ENCODE measurements at places on chromosomes 4 and X.

GRCh38 chr4:119841361-119841760 lies 212.8 kb upstream of the PDE5A start:
- no peak for DNase-seq

DNA sequence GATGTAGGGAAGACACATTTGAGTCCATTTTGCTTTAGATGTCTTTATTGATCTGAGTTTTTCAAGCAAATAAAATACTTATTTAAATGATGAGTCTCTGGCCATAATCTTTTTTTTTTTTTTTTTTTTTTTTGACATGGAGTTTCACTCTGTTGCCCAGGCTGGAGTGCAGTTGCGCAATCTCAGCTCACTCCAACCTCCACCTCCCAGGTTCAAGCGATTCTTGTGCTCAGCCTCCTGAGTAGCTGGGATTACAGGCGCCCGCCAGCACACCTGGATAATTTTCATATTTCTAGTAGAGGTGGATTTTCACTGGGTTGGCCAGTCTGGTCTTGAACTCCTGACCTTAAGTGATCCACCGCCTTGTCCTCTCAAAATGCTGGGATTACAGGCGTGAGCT lies 194.5 kb upstream of the MAD2L1 start:
- DNase-seq, result no peak

GRCh38 chrX:9847071-9847470 lies 60.8 kb downstream of the SHROOM2 start:
- no peak for DNase-seq

DNA sequence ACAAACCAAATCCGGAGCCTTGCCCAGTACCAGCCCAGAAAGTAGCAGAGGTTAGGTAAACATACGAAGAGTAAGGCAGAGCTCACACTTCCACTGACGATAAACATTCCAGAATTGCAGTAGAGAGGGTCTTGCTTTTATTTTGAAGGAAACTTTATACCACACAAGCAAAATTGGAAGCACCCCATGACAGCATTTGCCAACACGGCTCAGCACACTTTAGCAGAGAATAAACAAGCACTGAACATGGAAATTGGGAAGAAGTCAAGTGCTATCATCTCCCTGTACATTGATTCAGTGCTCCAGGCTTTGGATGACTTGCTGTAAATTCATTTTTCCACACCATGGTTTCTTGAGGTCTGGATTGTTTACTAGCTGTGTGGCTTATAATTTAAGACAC lies 160.7 kb upstream of the FAM47C start:
- no peak for DNase-seq

DNA sequence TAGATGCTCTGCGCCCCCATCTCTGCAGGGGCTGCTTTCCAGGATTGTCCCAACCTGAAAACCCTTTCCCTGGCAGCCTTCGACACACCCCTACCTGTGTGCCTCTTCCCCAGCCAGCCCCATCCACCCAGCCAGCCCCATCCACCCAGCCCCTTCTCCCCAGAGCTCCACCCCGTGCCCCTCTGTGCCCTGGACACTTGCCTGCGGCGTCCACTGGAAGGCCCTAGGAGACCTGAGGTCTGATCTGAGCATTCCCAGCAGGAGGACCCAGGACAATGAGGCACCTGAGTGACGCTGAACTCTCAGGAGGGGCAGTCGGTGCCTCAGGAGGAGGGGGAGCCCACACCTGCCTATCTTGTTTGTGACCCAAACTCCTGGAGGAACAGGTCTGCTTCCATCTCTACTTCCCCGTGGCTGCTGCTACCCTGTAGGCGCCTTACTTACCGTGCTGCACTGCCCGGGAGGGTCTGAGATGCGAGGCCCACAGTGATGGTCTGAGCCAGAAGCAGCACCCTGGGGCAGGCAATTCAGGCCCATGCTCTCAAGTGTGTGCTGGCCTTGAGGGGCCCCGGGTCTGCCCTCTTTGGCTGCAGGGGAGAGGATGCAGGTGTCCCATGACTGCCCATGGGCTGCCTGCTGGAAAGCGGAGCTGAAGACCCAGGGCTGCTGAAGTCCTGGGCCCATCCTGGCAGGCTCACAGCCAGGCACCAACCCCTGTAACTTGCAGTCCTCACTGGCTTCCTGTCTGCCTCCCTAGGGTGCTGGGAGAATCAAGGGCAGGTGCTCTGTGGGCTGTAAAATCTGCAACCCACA lies 4.9 kb downstream of the LRPAP1 start:
- no peak for DNase-seq

GRCh38 chrX:43718546-43718945 lies 62.4 kb downstream of the MAOA start:
- no peak for DNase-seq

DNA sequence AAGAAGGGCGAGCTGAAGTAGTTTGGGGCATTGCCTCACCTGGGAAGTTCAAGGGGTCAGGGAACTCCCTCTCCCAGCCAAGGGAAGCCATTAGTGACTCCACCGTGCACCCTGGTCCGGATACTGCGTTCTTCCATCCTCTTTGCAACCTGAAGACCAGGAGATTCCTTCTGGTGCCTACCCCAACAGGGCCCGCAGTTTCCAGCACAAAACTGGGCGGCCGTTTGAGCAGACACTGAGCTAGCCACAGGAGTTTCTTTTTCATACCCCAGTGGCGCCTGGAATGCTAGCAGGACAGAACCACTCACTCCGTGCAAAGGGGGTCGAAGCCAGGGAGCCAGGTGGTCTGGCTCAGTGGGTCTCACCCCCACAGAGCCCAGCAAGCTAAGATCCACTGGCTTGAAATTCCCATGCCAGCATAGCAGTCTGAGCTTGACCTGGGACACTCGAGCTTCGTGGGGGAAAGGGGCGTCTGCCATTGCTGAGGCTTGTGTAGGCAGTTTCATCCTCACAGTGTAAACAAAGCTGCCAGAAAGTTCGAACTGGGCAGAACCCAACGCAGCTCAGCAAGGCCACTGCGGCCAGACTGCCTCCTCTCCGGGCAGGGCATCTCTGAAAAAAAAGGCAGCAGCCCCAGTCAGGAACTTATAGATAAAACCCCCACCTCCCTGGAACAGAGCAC lies 1039.4 kb upstream of the IGFBP7 start:
- no peak for DNase-seq

DNA sequence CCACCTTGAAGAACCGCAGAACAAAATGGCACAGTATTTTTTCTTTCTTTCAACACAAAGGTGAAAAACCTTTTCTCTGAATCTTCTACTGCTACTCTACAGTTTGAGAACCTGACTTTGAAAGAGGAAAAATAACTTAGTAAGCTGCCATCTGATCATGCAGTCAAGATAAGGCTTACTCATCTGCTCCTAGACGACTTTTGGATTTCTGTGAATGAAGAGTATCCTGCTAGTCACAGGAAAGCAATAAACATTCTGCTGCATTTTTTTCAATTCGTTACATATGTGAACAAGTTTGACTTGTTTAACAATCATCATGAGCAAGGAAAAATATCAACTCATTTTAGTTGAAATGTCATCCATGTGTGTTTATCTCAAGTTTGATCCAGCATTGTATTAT lies 25.2 kb downstream of the TIGD2 start:
- DNase-seq, result no peak

- DNase-seq, result no peak
Measured at GRCh38 chr4:94011190-94011589, 182.6 kb downstream of the ATOH1 start.

- DNase-seq, result no peak
Measured at GRCh38 chr4:74223801-74224200, 65.9 kb downstream of the MTHFD2L start.

DNA sequence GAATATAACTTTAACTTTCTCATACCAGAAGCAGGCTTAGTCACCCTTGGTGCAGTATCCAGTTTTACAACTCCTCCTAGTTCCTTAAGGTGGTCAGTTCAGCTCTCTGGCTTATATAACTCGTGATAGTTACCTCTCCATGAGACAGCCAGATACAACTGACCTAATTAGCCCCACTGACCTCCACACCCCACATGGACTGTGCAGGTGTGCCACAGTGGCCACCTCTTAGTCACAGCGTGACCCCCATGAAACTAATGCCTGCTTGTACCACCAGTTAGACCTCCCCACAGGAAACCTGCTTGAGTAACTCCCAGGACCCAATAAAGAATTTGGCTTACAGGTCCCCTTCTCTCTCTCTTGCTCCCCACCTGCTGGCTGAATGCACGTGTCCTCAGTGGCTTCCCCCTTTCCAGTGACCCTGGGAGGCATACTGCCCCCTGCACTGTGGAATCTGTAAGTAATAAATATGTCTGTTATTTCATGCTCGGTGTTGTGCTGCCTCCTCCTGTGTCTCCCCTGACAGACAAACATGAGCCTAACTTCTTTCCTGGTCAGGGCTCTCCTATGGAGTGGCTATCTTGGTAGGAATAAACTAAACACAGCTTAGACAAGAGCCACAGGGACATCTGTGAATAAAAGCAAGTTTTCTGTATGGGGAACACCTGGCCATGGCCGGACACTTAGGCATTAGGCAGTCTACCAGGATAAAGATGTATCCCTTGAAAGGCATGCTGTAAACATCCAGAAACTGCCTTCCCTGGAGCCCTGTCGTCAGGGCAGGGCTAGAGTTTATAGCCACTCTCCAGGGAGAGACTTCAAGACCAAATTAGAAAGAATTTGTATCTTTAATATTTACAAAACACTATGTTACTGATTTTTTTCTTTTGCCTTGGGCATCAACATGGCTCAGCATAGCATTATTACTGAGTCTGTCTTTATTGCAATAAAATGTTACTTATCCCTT lies 209.7 kb upstream of the BOD1L1 start:
- no peak for DNase-seq

- no peak for DNase-seq
Measured at GRCh38 chr4:167359711-167360110, 125.4 kb upstream of the SPOCK3 start.

GRCh38 chrX:20974326-20974725 lies 399.9 kb upstream of the CNKSR2 start:
- DNase-seq, result no peak

DNA sequence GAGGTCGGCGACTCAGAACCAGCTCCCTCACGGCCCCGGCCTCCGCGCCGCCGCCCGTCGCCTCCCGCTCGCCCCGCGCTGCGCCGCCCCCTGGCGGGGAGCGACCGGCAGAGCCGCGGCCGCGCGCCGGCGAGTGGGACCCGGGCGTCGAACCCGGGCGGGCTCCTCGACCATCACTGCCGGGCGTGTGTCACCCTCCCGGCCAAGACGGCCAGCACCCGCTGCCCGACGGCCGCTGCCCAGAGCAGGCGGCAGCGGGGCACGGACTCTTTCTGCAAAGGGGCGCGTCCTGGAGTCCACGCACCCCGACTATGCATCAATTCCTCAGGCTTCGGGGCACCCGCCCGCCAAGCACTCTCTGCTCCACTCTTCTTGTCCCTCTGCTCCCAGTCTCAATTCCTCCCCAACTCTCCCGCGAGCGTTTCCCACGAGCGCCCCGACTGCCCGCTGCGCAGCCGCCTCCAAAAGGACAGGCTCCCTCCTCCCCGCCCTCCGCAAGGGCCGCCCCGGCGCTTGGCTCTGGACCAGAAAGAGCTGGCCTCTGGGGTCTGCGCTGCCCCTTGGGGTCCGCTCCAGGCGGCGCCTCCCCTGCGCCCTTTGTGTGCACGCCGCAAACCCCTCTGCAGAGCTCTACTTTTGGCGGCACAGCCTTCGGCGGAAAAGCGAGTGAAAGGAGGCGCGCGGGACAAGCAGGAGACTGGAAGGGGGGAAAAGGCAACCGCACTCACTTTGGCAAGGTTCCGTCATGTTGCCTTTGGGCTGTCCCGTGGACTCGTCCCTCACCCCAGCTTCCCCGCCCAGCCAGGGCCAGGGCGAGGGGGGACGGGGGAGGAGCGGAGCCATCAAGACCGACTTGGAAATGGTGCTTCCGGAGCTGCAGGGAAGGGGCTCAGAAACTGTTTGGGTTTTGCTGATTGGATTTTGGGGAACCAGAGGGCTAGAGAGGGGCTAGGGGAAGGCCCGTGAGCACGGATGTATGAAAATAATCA lies 1.0 kb downstream of the PDE5A start:
- DNase-seq, result peak; percentile 10

- DNase-seq, result no peak
Measured at GRCh38 chr4:61772126-61772525, 572.0 kb downstream of the ADGRL3 start.

- no peak for DNase-seq
Measured at GRCh38 chr4:64774626-64775025, 365.4 kb upstream of the TECRL start.

- no peak for DNase-seq
Measured at GRCh38 chrX:36950495-36951253, 57.5 kb upstream of the FAM47C start.

GRCh38 chrX:154661170-154661569 lies 7.8 kb upstream of the CTAG2 start:
- no peak for DNase-seq

- DNase-seq, result no peak
Measured at GRCh38 chrX:136215559-136215958, 35.6 kb downstream of the MAP7D3 start.

- no peak for DNase-seq
Measured at GRCh38 chrX:53795576-53795975, 109.1 kb upstream of the HUWE1 start.

DNA sequence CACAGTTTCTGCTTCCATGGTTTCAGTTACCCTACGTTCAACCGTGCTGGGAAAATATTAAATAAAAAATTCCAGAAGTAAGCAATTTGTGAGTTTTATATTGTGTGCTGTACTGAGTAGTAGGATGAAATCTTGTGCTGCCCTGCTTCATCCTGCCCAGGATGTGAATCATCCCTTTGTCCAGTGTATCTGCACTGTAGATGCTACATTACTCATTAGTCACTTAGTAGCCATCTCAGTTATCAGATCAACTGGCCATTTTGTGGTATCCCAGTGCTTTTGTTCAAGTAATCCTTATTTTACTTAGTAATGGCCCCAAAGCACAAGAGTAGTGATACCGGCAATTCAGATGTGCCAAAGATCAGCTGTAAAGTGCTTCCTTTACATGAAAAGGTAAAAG lies 97.9 kb downstream of the COX18 start:
- no peak for DNase-seq

DNA sequence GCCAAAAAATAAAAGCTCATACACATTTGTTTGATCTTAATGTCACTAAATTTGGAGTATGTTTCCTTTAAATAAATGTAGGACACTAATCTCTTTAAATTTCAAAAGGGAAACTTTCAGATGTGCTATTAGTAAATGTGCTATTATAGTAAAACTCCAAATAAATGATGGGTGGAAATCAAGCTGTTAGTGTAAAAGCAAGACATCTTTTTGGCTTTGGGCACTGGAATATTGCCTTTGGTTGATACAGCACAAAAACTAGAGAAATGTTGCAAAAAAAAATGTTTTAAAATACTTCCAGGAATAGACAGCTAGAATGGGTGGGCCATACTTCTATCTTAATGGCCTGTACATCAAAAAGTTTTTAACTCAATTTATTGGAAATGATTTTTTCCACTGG lies 151.6 kb downstream of the FBXO8 start:
- no peak for DNase-seq

- no peak for DNase-seq
Measured at GRCh38 chrX:140038842-140039241, 73.5 kb upstream of the CXorf66 start.

All from stimulated activated naive CD4-positive, alpha-beta T cell (primary cell).